ENCODE measurements at places on chromosomes 7 and 10.

DNA sequence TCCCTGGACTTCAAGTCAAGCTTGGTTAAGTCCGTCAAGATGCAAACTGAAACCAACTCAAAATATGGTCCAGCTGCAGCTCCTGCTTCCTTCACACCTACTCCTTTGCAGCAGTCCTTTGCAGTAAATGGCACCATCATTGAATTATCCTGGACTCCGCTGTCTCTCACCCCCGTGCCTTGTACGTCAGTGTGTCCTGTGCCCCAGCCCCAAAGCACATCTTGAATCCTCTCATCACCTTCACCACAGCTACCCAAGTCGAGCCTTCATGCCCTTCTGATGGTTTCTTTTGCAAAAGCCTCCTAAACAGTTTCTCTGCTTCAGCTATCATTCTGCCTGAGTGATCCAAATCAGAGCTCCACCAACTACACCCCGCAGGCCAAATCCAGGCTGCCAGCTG, 88.4 kb upstream of the LEP start:
- DNase-seq: no peak

- DNase-seq: no peak
Observed at GRCh38 chr10:121457729-121458128, 140.5 kb downstream of the FGFR2 start.

- DNase-seq: no peak
Observed at GRCh38 chr10:68816796-68817412, 10.4 kb upstream of the STOX1 start.

- no peak for DNase-seq
Observed at GRCh38 chr7:2201128-2201527, 31.6 kb downstream of the MAD1L1 start.

GRCh38 chr7:113890331-113891030, 28.3 kb downstream of the PPP1R3A start:
- no peak for DNase-seq

DNA sequence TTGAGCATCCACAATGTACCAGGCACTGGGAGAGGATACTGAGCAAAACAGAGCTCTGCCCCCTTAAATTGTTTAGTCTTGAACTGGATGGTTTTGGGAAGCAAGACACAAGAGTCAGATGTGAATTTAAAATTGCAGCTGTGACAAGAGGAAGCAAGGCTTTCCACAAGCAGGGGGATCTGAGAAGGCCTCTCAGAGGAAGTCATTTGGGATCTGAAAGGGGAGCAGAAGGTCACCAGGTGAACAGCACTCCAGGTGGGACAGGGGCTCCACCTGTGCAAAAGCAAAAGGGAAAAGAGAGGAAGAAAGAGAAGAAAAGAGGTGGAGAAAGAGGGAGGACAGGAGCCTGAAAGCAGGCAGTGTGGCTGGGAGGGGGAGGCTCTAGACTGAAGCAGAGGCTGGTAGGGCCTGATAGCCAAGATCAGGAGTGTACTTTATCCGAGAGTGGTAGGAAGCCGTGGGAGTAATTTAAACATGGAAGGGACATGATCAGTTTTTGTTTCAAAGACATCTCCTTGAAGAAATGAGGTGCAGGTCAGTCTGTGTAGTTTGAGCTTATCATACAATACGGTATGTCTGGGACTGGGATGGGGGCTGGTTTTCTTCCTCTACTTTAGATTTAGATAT, 76.1 kb upstream of the DUSP5 start:
- DNase-seq: no peak

- no peak for DNase-seq
Observed at GRCh38 chr10:44931621-44932516, 20.7 kb downstream of the TMEM72 start.

DNA sequence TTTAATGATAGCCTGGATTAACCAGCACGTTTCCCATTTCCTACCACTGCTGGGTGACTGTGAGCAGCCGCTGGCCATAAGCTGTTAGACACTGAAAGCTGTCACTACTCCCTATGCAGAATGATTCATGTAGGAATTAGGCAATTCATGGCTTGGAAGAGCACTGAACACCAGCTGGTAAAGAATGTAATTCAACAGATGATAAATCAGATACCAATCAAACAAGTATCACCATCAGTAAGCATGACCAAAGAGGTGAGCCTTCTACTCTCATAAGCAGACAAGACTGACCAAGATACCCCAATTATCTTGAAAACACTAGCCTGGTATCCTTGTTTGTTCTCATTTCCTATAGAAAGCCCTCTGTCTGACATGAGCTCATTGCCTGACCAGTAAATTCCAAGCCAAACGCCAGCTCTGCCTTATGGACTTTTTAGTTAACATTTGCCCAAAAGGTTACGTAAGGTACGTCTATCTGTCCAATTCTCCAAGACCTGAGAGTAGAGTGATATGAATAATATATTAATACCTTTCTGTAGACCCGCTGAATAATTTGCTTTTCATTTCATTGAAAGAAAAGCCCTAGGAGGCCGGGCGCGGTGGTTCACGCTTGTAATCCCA, 127.7 kb downstream of the ELMO1 start:
- no peak for DNase-seq

DNA sequence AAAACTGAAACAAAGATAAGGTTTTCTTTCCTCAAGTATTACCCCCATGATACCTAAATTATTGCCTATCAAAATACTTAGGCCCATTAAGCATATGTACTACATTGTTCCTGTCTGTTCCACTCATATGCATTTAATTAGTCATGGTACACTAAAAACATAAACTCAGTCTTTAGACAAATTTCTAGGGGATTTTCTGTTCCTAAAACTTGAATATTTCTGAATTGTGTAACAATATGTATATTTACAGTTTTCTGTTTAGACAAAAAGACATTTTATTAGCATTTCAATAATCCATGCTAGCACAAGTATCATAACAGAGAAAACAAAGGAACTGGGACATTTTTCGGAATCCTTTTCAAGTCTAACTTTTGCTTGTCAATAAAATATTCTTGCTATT, 234.2 kb downstream of the CRPPA start:
- no peak for DNase-seq

DNA sequence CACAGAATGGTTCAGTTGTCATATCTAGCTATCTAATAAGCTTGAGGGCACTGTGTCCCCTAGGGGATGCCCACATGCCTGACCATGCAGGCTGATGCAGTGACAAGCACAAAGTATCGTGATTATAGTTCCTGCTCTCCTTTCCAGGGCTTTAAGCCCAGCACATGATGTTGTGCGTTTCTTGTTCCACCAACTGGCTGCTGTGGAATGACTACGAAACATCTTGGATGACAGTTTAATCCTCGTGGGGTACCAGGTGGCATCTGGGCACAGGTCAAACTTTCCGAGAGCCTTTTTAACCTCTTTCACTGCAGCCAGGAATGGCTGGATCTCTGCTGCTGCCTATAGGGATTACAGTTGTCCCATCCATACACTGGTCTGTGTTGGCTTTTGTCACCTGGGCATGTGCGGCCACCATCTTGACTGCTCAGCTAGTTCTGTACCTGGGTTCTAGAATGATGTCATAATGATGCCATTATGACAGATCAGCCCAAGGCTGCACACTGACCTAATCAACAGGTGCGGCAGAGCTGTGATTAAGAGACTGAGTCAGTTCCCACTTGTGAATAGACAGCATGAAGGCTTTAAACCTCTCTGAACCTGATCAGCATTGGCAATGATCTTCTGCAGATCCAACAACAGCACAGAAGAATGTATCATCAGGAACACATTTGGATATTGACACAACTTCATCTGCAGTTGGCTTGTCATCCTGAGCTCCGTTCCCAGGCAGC, 144.1 kb downstream of the DLG5 start:
- DNase-seq: no peak

DNA sequence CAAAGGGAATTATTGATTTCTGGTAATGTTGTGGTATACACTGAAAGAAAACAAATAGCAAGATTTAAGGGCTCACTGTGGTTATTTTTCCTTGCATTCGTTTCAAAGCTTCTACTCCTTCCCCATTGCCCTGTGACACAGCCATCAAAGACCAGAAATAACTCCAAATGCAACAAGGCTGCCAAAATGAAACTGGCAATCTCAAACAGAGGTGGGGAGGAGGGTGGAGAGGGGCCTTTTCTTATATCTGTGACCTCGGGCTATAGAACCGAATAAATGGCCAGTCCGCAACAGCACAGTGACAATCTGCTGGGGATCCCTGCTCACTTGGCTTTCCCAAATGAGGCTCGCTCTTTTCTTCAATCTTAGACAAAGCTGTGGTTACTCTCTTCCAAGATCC, 17.4 kb upstream of the SPOCK2 start:
- DNase-seq: no peak

- no peak for DNase-seq
Observed at GRCh38 chr10:133056651-133057178, 31.0 kb upstream of the ADGRA1 start.

GRCh38 chr10:69636273-69636575, 6.2 kb downstream of the FAM241B start:
- no peak for DNase-seq

- no peak for DNase-seq
Observed at GRCh38 chr10:71683301-71683700, 36.3 kb downstream of the C10orf105 start.

- DNase-seq: peak; percentile 47
Observed at GRCh38 chr7:2621948-2622640, 9.7 kb upstream of the TTYH3 start.

DNA sequence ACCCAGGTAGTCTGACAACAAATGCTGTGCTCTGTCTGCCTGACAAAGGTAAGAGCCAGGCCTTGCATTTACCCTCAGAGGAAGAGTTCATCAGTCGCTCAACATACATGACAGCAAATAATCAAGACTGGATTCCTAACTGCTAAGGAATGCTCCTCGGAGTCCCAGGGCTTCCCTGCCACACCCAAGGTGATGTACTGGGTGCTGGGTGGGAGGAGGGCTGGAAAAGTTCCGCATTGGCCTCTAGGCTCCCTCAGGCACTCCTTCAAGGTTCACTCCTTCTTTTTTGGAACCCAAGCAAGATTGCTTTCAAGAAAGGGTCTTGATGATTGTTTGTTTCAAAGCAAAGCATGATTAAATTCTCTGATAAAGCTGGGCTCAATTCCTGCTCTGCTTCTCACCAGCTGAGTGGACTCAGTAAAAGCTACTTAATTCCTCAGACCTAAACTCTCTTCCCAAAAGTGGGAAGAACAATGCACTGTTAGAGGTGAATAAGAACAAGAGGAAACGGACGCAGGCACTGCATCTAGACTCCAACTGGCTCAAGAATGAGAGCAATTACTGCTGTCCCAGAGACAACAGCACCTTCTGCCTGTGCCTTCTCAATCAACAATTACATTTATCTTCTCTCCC, 173.5 kb downstream of the ELMO1 start:
- no peak for DNase-seq

GRCh38 chr10:7315906-7316305, 94.9 kb downstream of the SFMBT2 start:
- no peak for DNase-seq

DNA sequence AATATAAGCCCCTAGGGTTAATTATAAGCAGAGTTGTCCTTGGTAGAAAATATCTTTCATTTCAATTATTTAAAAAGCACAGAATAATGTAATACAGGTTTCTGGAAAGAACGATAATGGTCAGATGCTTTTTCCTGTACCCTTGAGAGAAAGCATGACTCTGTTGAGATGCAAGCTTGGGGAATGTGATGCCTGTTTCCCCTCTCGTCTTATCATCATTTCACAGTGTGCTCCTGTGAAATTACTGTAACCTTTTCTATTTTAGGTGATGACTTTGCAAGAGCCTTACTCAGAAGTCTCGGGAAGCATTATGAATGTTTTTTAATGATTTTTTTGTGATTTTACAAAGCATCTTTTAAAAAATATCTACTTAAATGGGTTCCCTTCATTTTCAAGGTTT, 243.0 kb downstream of the POLR1F start:
- no peak for DNase-seq

DNA sequence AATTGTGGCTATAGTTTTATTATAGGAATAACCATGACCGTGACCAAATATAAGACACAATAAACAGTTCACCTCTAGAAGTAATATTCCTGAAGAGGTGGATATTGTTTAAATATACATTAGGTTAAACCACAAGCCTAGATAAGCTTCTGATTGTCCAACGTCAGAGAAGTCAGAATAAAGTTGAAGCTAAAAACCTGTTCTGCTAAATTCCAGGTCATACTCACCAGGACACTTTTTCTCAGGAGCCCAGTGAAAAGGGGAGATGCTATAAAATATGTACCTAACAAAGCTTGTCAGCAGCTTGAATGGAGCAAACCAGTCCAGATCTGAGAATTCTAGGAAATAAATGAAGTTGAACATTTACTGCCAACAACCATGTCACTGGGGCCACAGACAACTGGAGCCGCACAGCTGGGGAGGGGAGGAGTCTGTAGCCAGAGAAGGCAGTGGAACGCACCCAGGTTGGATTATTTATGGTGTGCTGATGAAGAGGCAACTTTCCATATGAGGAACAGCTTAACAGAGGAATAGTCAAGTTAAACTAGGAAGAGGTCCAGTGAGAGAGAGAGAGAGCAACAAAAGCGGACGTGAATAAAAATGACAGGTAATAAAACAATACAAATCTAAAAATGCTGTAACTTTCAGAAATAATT, 191.1 kb downstream of the ZNF438 start:
- DNase-seq: no peak

DNA sequence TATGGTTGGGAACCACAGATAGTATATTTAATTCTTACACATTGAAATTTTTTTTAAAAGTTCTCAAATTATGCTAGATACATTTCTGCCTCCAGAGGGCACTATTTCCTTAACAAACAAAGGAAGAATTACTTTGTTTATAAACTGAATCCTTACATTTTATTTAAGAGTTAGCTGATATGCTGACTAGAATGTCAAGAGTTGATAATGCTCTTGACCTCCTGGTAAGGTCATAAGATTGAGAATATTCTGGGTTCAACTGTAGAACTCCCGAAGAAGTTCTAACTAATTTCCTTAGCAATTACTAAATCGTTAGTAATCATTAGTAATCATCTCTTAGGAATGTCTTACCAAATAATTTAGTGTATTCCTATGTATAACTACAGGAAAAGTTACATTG, 95.3 kb upstream of the CYP26C1 start:
- no peak for DNase-seq

DNA sequence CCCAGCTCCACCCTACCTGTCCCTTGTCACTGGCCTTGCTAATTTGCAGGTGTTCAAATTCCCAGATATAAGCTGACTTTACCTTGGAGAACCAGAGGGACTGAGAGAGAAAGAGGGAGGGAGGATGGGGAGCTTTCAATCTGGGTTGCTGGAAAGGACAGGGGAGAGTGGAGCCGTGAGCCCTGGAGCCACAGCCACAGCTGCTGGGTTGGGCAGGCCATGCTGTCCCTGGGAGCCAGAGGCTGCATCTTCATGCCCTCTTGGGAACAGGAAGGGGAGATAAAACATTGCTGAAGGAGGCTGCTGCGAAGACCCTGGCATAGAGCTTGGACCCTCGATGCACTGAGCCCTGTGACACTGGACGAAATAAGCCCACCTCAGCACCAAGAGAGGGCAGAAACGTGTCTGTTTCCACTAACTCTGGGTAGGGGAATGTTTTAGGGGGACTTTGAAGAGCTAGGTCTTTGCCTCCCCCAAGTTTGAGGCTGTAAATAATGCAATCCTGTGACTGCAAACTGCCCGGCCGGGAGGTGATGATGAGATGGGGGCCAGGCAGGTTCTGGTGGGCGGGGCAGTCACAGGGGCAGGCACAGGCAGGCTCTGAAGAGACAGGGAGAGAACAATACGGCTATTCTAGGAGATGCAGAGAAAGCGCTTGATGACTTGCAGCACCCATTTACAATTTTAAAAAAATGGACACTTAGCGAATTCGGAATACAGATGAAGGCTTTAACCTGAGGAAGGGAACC, 5.8 kb upstream of the JAKMIP3 start:
- DNase-seq: no peak
